GM12892 (cell line): ENCODE measurements at places on chromosomes 4 and X.

- DNase-seq: no peak
Observed at GRCh38 chr4:188266386-188266785, 127.1 kb downstream of the TRIML1 start.

DNA sequence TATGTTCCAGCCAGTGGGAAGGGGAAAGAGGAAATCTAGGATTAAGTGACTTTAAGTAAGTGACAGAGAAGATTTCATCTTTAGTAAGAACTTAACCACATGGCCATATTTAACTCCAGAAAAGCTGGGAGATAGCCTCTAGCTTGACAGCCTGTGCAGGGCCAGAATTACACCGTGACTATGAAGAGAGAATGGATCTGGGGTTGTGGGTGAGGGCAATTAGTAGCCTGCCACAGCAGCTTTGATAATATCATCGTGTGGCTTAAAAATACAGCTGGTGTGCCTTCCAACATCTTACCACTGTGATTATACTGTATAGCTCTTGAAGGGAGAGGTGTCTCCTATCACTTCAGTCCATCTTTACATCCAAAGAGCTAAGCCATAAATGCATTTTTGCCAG is 57.6 kb upstream of the TBC1D9 start:
- DNase-seq: no peak

GRCh38 chr4:182871616-182872015 is 45.6 kb downstream of the DCTD start:
- no peak for DNase-seq

DNA sequence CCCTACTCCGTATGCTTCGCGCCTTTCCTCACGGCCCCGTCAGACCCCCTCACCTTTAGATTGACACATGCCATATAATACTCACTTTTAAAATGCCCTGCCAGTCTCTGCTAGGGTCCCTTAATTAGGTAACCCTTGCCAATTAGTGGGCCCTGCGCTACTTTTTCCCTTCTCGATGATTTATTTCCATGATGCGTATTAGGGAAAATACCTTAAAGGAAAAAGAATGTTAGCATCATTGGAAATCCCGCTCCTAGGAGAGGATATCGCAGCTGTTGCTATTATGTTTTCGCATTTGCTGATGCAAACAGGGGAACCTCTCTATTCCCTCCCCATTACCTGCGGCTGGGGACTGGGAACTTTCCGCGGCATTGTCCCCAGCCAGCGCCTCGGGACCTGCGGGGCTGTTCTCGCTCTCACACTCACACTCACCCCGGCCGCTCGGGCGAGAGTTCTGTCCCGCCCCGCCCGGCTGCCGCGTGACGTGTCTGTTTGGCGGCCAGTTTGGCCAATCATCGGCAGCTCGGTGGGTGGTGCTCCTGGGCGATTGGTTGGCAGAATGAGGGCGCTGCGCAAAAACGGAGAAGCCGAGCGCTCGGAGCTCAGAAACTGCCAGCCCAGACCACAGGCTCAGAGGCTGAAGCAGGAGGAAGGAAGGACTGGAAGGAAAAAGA is at the start of gene PCDH10:
TSS of gene PCDH10 (plus strand) at position 605 of the 674 bp plus-strand sequence. CDS start 847 bp downstream, outside the sequence.
- DNase-seq: no peak

GRCh38 chr4:157220371-157220881 is at the start of gene GRIA2:
TSS of gene GRIA2 (plus strand) at chr4:157220728. CDS start at chr4:157221043, 315 bp downstream.
- DNase-seq: no peak
